Stimulated activated memory B cell treated with anti-CD40 and anti-IgM and Interleukin-4, amounts not matched to agents 10 μg/mL and 1 μg/mL and 100 μg/mL, for 72 hours (primary cell): ENCODE measurements at places on chromosomes 1 and 21.

DNA sequence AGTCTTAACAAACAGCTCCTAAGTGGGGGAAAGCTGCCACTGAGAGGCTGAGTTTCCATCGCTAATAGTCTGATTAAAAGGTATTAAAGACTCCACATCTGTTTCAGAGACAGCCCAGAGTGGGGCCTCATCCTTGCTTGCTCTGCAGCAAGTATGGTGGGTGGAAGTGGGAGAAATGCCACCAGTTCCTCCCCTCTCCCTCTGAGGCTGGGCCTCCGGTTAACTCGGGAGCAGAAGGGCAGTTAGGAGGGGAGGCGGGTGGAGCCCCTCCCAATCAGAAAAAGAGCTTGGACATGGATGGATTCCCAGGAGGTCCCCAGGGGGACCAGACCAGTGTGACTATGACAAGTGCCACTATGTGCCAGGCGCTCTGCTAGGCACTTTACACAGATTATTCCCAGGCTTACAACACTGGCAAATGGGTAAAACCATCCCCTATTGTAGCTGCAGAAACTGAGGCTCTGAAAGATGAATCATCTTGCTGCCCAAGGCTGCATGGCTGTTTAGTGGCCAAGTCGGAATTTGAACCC, 11.4 kb upstream of the ASCL5 start:
- no peak for ATAC-seq

- peak; percentile 94 for ATAC-seq
Observed at GRCh38 chr1:211606914-211607753, 28.2 kb upstream of the SLC30A1 start.

GRCh38 chr1:226985239-226985838, 45.2 kb downstream of the COQ8A start:
- ATAC-seq = no peak

DNA sequence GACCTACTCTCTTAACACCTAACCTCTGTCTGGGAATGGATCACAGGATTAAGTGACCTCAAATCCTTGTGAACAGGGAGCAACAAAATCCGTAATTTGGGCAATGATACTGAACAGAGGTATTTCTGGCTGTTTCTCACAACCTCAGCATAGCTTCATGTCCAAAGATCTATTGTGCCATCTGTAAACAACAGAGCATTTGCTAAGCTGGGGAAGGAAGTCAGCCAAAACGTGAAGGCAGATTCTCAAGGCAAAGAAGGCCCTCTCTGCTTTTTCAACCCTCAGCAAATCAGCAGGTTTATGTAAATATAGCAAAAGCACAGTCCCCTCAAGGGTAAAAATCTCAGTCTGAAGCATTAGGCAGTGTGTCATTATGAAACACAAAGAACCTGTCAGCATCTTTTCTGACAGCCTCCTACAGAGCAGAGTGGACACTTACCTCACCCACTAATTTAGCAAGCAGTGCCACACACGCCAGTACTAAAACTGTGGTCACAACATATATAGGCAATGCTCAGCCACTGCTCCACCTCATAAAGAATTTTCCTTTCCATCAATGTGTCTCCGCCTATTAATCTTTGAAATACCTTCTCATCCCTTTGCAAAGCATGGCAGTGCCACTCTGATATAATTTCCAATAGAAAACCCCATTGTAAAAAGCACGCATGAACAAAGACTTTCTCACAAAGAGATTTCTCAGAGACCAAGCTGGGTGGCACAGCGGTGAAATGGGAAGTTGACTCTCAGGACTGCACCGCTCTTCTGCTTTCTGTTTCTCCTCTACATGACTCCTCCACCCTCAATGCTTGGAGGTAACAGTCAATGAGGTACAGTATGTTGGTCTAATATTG, 188.0 kb downstream of the RERE start:
- peak; percentile 92 for ATAC-seq

- no peak for ATAC-seq
Observed at GRCh38 chr1:17400725-17401341, 28.8 kb downstream of the PADI6 start.

DNA sequence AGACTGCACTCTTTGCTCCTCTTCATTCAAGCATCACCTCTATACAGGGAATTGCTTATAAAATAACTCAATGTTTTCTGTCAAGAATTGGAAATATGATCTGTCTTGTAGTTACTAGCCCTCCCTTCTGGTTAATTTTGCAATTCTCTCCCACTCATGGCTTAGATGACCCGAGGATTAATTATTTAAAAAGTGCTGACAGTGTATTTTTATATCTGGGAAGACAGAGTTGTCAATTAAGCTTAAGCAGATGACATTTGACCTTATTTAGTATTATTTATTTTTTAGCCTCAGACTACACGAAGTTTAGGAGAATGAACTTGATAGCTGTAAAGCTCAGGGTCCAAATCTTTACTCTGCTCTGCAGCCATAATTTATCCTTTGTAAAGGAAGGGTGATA, 538.5 kb downstream of the NEGR1 start:
- no peak for ATAC-seq

- ATAC-seq = no peak
Observed at GRCh38 chr1:242854466-242854865, 330.0 kb upstream of the PLD5 start.

DNA sequence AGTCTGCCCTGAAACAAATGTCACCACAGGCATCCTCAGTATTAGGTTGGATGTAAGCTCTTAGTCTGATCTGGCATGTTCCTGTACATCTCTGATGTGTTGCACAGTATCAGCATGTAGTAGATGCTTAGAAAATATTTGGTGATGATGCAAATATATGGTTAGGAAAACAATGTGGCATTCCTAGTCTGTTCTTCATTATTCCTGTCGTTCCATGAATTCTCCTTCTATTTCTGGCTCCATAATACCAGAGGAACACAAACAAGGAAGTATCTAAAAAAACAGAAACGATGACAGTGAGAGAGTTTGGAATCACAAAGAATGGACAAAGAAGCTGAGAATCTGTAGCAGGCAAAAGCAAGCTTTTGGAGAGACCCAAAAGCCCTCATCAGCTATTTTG, 236.6 kb downstream of the HHAT start:
- ATAC-seq = no peak

DNA sequence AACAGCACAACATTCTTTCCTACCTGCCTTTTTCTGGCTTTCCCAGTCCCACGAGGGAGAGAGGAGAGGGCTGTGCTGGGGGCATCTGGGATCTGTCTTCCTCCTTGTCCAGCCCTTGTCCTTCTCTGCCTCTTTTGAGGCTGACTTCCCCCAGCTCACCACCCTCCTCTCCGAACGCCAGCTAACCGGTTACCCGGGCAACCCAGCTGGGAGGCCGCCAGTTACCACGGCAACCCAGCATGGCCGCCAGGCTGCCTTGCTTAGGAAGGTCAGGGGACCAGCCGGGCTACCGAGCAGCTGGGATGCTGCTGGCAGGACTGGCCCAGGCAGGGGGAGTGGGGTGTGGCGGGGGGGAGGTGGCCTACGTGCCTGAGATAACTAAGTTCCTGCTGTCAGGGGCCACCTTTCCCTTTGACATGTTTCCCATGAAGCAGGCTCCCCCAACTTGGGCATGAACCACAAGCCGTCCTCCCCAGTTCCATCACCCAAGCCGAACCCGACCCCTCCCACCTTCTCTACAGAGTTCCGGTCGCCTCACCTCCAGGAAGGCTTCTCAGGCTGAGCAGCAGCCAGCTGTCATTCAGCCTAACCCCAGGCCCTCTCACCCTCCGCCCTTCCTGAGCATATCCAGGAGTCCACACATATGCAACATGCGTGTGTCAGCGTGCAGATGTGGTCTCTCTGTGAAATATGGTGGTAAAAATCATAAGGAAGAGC, 8.7 kb downstream of the PLEKHA6 start:
- ATAC-seq = no peak

DNA sequence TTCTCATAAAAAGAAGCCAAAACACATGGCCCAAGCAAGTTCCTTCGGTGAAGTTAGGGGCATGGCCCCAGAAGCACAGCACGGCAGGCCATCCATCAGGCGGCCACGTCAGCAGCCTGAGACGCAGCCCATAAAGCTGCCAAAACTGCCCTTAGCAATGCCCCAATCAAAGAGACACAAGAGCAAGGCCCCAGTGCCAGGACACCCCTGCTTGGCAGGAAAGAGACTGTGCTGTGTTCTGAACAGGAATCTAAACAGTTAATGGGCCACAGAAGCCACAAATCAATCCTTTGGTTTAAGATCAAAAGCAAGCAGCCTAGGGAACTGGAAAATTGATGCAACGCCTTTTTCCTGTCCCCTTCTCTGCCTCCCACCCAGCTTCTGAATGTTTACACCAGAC, 497.0 kb upstream of the USP24 start:
- no peak for ATAC-seq

DNA sequence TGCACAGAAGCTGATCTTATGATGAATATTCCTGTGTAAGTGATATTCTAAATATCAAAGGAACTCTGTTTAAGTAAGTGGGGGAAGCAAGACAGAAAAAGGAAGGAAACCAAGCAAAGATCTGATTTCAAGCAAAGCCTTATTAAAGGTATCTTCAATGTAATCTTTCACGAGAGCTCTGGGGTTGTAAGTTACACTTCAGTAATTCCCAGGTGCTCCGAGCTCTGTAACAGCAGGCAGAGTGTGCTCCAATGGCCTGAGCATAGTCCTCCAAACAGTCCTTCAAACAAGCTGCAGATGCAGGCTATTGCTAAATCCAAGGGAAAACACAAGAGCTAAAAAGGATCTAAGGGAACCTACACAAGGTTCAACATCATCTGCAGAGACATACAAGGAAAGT, 949.7 kb upstream of the TMPRSS15 start:
- no peak for ATAC-seq

DNA sequence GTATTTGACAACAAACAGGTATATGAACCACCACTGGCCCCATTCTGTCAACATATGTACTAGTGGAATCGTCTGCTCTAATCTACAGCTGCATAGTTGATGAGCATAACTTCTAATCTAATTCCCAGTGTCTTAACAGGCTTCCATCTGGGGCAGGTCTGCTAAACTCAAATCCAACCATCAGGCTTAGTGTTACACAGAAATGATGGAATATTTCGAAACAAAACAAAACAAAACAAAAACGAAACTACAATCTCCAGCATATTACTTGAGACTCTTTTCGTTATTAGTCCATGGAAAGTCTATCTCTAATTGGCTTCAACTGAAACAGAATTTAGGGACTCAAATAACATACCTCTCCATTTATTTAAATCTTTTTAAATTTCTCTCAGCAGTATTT, 37.6 kb downstream of the DIPK1A start:
- no peak for ATAC-seq

DNA sequence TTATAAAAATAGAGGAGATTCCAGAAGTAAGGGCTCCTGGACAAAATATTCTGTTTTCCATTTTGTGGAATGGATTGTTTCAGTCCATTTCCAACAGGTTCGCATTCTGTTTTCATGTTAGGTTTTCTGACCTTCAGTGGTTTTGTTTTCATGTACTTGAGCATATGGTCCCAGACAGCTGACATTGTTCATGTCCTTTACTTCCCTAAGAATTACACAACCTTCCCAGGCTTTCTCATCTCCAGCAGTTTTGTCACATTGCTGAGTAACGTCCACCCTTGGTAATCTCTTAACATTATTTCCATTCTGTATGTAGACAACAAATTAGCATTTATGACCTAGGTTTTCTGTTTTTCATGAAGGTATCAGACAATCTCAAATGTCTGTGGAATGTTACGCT, 21.0 kb upstream of the ERRFI1 start:
- no peak for ATAC-seq

GRCh38 chr1:216903382-216903740, 180.1 kb upstream of the ESRRG start:
- no peak for ATAC-seq

- ATAC-seq = no peak
Observed at GRCh38 chr1:32020339-32020738, 6.7 kb downstream of the KHDRBS1 start.

DNA sequence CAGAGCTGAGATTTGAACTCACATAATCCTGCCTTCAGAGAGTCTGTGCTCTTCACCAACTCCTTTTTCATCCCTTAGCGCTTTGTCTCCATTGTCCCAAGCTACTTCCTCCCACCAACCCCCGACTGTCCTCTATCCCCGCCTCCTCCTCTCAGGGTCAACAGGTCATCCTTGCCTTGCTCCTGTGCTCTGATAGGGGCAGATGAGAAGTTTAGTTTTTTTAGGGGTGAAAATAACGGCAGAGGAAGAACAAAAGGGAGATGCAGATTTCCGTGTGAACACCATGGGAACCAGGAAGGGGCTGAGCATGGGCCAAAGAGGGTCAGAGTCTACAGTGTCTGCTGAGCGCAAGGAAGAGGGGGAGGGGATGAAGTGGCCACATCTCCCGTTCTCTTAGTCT, 31.9 kb downstream of the GLUL start:
- no peak for ATAC-seq

DNA sequence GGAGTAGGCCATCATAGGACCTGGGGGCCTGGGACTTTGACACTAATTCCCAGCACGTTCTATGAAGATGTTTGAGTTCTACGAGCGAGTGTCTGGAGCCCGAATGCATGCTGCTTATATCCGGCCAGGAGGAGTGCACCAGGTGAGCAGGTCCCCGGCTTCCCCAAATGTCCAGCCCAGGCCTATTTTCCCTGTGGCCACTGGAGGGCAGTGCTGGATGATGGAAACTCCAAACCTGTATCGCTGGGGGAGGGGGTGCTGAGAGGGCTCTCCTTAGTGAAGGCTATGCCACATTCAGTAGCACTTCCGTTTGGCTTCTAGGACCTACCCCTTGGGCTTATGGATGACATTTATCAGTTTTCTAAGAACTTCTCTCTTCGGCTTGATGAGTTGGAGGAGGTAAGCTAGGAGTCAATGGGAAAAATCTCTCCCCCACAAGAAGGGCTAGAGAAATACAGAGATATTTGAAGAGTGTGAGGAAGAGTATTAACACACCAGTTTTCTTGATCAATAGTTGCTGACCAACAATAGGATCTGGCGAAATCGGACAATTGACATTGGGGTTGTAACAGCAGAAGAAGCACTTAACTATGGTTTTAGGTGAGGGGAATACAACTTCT, 5.2 kb upstream of the FCER1G start:
- peak; percentile 80 for ATAC-seq

DNA sequence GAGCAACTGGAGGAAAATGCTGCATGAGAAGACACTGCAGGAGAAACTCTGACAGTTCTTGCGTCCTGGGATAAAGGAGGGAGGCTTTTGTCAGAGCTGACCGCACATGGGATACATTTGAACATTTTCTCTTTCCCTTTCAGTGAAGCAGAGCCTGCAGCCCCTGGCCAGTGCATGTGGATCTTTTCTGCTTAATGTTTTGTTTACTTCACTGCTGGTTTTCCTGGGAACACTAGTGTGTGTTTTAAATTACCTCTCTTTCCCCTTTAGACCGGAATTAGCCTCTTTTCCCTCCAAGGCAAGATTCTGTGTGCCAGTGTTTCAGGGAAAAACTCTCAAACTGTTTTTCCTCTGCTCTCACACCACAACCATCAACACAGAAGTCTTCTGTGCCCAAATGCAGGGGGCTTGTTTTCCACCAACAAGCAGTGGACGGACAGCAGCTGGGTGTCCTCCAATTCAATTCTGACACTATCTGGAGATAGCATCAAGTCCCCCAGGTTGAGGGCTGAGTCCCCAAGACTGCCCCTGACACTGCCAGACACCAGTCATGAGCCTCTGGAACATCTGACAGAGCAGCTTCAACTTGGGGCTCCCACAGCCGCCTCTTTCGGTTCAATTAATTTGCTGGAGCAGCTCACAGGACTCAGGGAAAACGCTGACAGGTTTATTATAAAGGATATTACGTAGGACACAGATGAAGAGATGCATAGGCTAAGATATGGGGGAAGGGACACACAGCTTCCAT, 136.2 kb downstream of the RHOU start:
- ATAC-seq = no peak

GRCh38 chr1:57204091-57204490, 219.8 kb downstream of the DAB1 start:
- no peak for ATAC-seq

- ATAC-seq = no peak
Observed at GRCh38 chr1:112504661-112505399, 3.9 kb upstream of the WNT2B start.
